Central memory CD8-positive, alpha-beta T cell (primary cell): ENCODE measurements at places on chromosomes 16 and 17.

- no peaks in the 10 kb centered on the region for H3K4me1 ChIP-seq
- no peak for DNase-seq
- H3K27ac ChIP-seq: no peak overlapping the region
- H3K36me3 ChIP-seq: no peaks in the 10 kb centered on the region
- H3K27me3 ChIP-seq: no peaks in the 10 kb centered on the region
Observed at GRCh38 chr16:60203525-60204124, 1469.5 kb upstream of the GOT2 start.

GRCh38 chr16:75433732-75434413, 570 bp upstream of the CFDP1 start:
- peak overlapping the region; percentile 95 for H3K27ac ChIP-seq
- H3K36me3 ChIP-seq: peaks cover 26% of the 10 kb centered on the region
- peak overlapping the region; percentile 93 for H3K4me3 ChIP-seq

GRCh38 chr16:88195911-88196465, 186.8 kb upstream of the ZNF469 start:
- no peaks in the 10 kb centered on the region for H3K4me1 ChIP-seq
- no peak overlapping the region for H3K4me3 ChIP-seq
- no peaks in the 10 kb centered on the region for H3K36me3 ChIP-seq
- peak; percentile 2 for DNase-seq
- no peaks in the 10 kb centered on the region for H3K27me3 ChIP-seq

DNA sequence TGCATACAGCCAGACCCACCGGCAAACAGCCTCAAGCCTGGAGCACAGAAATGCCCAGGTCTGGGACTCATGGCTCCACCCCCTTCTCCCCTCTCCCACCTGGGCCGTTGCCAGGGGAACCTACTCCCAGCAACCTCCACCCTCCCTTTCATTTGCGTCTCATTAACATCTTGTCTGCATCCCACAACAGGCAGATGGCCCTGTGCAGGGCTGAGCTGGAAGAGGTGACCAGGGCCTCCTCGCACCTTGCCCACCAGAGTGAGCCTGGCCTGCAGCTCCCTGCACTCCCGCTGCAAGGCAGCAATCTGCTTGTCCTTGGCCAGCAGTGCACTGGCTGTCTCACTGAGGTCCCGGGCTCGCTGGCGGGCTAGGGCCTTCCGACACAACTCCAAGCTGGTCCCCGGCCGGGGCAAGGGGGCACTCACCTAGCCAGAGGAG, 3.3 kb downstream of the TSPOAP1 start:
- no peaks in the 10 kb centered on the region for H3K27me3 ChIP-seq
- H3K4me3 ChIP-seq: peak overlapping the region; percentile 42
- H3K4me1 ChIP-seq: peaks cover 55% of the 10 kb centered on the region
- no peak for DNase-seq

- DNase-seq: peak; percentile 28
- H3K36me3 ChIP-seq: peaks cover 19% of the 10 kb centered on the region
- peaks cover 24% of the 10 kb centered on the region for H3K4me1 ChIP-seq
- peak overlapping the region; percentile 93 for H3K27ac ChIP-seq
- H3K27me3 ChIP-seq: no peaks in the 10 kb centered on the region
- peak overlapping the region; percentile 91 for H3K4me3 ChIP-seq
Observed at GRCh38 chr16:30535777-30536190, 1.1 kb upstream of the ZNF747 start.

DNA sequence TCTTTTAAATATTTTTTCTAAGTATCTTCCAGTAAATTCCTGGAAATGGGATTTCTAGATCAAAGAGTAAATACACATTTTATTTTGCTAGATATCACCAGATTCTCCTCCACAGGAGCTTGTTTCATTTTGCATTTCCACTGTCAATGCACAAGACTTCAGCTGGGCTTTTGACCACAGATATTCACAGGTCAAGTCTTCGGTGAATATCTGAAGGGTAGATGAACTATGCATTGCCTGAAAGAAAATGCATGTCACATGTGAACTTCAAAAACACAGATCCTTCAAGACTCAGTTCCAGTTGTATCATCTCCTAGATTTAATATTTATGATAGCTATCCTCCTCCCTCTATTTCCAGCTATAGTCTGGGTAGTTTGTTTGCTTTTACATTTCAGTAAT, 963.6 kb upstream of the GOT2 start:
- H3K27ac ChIP-seq: no peak overlapping the region
- no peaks in the 10 kb centered on the region for H3K4me1 ChIP-seq
- no peak for DNase-seq
- H3K36me3 ChIP-seq: no peaks in the 10 kb centered on the region
- no peaks in the 10 kb centered on the region for H3K27me3 ChIP-seq
- H3K4me3 ChIP-seq: no peak overlapping the region

GRCh38 chr17:82178499-82179261, 34.0 kb downstream of the CCDC57 start:
- H3K4me1 ChIP-seq: no peaks in the 10 kb centered on the region
- H3K27me3 ChIP-seq: no peaks in the 10 kb centered on the region
- H3K36me3 ChIP-seq: peaks cover 11% of the 10 kb centered on the region
- no peak overlapping the region for H3K4me3 ChIP-seq
- no peak for DNase-seq
- H3K27ac ChIP-seq: peak overlapping the region; percentile 76

GRCh38 chr17:55652825-55653224, 69.8 kb downstream of the TMEM100 start:
- no peak overlapping the region for H3K27ac ChIP-seq
- H3K4me3 ChIP-seq: no peak overlapping the region
- H3K36me3 ChIP-seq: no peaks in the 10 kb centered on the region
- peaks cover 53% of the 10 kb centered on the region for H3K27me3 ChIP-seq
- no peaks in the 10 kb centered on the region for H3K4me1 ChIP-seq
- no peak for DNase-seq

DNA sequence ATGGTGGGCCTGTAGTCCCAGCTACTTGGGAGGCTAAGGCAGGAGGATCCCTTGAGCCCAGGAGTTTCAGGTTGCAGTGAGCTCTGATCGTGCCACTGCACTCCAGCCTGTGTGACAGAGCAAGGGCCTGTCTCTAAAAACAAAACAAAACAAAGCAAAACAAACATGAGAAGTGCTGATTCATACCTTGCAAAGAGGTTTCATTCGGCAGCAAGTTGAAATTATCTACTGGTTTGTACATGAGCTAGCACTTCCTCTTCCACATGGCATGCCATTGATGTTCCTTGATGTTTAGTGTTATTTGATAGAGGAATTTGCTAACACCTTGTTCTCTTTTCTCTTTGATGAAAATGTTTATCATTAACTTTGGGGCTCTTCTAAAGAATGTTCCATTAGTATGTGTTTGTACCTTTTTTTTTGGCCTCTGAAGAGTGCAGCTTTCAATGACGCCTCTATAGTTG, 50.6 kb downstream of the SPECC1 start:
- no peak for DNase-seq
- H3K4me3 ChIP-seq: no peak overlapping the region
- H3K36me3 ChIP-seq: peaks cover 2% of the 10 kb centered on the region
- H3K4me1 ChIP-seq: no peaks in the 10 kb centered on the region
- H3K27ac ChIP-seq: no peak overlapping the region

DNA sequence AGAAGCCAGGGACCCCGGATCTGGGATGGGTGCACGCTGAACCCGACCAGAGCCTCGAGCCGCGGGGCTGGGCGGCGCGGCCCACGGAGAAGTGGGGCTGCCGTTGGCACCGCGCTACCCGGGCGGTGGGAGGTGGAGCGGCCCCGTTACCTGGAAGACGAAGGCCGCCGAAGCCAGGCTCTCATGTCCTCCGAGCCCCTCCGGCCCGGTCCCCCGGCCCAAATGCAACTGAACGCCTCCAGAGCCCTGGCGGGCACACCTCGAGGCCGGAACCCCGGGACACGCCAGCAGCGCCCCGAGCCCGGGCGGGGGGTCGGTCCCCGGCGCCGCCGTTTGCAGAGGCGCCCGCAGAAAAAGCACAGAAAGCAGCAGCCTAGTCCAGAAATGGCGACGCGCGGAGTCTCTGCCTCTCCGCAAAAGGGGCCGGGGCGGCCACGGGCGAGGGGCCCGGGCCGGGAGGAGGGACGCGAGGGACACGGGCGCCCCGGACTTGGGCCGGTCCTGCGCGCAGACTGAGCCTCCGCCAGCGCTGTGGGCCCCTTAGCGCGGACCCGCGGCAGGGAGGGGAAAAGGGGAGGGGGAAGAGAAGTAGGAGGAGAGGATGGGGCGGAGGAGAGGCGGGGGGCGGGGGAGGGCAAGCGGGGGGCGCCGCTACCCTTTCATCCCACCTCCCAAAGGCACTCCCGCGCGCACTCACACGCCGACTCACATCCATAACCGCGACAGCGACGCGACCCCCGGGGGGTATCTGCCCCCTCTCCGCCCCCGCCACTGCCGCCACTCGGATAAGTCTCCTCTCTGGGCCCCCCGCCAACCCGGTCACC, 1.4 kb downstream of the AXIN2 start:
- H3K27ac ChIP-seq: peak overlapping the region; percentile 21
- no peak overlapping the region for H3K4me3 ChIP-seq
- peaks cover 17% of the 10 kb centered on the region for H3K4me1 ChIP-seq
- peaks cover 8% of the 10 kb centered on the region for H3K36me3 ChIP-seq
- no peak for DNase-seq
- no peaks in the 10 kb centered on the region for H3K27me3 ChIP-seq

DNA sequence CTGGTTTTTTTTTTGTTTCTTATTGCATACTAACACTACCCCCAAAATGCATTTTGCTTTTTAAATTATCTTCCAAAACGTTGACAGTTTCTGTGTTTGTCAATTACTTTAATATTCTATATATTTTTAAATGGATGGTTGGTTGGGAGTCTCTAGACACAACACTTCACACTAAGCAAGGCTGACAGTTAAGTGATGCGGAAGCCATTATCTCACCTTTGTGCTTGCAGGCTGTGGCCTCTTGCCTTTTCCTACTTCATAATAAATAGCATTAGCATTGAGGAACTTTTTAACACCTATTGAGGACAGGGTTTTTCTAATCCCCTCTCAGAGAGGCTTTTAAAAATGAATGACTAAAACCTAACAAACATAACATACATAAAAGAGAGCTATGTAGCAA, 280.8 kb upstream of the TBX2 start:
- H3K27ac ChIP-seq: no peak overlapping the region
- H3K36me3 ChIP-seq: no peaks in the 10 kb centered on the region
- H3K4me3 ChIP-seq: no peak overlapping the region
- H3K27me3 ChIP-seq: no peaks in the 10 kb centered on the region
- no peaks in the 10 kb centered on the region for H3K4me1 ChIP-seq
- no peak for DNase-seq

GRCh38 chr17:8005357-8005756, 2.9 kb downstream of the GUCY2D start:
- DNase-seq: no peak
- no peak overlapping the region for H3K27ac ChIP-seq
- H3K4me1 ChIP-seq: peaks cover 7% of the 10 kb centered on the region
- no peak overlapping the region for H3K4me3 ChIP-seq

DNA sequence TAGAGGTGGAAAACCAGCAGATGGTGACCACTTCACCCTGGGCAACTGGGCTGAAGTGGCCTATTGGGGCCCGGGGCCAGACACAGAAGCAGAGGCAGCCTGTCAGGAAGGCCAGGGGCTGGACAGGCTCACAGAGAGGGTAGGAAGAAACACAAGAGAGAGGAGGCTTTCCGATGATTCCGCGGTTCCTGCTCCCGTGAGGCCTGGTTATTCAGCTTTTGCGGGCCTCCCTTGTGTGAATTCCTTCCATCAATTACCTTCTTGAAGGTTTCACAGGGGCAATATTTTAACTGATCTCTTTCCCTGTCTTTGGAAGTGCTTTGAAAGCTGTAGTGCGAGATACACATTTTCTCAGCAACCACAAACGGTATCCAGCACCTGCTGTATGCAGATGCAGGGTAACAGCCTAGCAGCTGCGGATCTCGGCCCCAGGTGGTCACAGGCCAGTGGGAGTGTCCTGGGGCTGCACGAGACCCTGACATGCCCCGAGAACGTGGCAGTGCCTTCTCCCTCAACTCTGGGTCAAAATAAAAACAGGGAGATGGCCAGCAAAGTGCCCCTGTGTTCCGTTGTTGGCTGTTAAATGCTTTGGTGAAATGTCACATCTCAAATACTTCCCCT, 11.6 kb upstream of the CMIP start:
- H3K36me3 ChIP-seq: no peaks in the 10 kb centered on the region
- H3K4me3 ChIP-seq: no peak overlapping the region
- H3K27ac ChIP-seq: no peak overlapping the region
- H3K27me3 ChIP-seq: no peaks in the 10 kb centered on the region
- DNase-seq: no peak

GRCh38 chr17:83028851-83029250, 50.6 kb upstream of the METRNL start:
- peaks cover 7% of the 10 kb centered on the region for H3K4me1 ChIP-seq
- peaks cover 7% of the 10 kb centered on the region for H3K36me3 ChIP-seq
- H3K27ac ChIP-seq: no peak overlapping the region
- no peak overlapping the region for H3K4me3 ChIP-seq
- H3K27me3 ChIP-seq: no peaks in the 10 kb centered on the region

- peak overlapping the region; percentile 70 for H3K27ac ChIP-seq
- no peak overlapping the region for H3K4me3 ChIP-seq
- H3K4me1 ChIP-seq: peaks cover 35% of the 10 kb centered on the region
- DNase-seq: no peak
Observed at GRCh38 chr17:80283116-80283852, 22.6 kb downstream of the RNF213 start.

DNA sequence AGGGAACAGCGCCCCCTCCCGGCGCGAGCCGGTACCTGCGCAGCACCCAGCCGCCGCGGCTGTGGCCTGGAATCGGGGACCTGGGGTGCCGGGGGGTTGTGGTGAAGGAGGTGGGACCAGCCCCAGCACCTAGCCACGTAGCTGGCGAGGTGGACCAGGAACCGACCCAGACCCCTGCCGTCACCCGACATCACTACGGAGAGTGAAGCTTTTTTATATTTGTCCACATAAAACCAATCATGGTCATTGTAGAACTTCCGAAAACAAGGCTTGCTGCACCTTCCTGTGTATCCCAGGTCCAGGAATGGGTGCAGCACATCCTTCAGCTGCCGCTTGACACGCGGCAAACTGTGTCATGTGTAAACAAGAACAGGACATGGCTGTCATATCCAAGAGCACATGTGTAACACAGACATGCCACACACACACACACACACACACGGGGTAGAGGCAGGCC, 1.3 kb downstream of the HBQ1 start:
- no peaks in the 10 kb centered on the region for H3K4me1 ChIP-seq
- no peak overlapping the region for H3K4me3 ChIP-seq
- peaks cover 7% of the 10 kb centered on the region for H3K36me3 ChIP-seq
- no peak overlapping the region for H3K27ac ChIP-seq
- DNase-seq: peak; percentile 88

- DNase-seq: no peak
- peaks cover 13% of the 10 kb centered on the region for H3K36me3 ChIP-seq
- H3K4me3 ChIP-seq: no peak overlapping the region
- H3K27me3 ChIP-seq: no peaks in the 10 kb centered on the region
- H3K27ac ChIP-seq: peak overlapping the region; percentile 58
Observed at GRCh38 chr17:46158323-46159296, 34.6 kb downstream of the KANSL1 start.
